Bronchial epithelial cell (primary cell): ENCODE measurements at places on chromosomes 11 and 22. TPM values are rescaled to one million over a fixed set of nuclear protein-coding genes. Genes with fewer than 3 reads are reported as not detected.

The KCNJ1 gene
- total RNA-seq = under 0.01 TPM in 1 of 2 replicates, not detected in the other

The DUSP18 gene
- total RNA-seq = 5.3 and 11.3 TPM in 2 replicates

The P2RX6 gene
- total RNA-seq = 0.13 and 0.26 TPM in 2 replicates

The HPX gene
- total RNA-seq = 0.26 and 0.51 TPM in 2 replicates

The CHRM4 gene
- not detected in 2 replicates for total RNA-seq

The BEST1 gene
- 3.7 and 5.2 TPM in 2 replicates for total RNA-seq

GRCh38 chr22:29079218-29079901 is 6.5 kb downstream of the KREMEN1 start:
- DNase-seq = no peak

- DNase-seq = peak; percentile 26
These were observed 159.3 kb upstream of the GRK3 start for GRCh38 chr22:25404928-25405816.

GRCh38 chr11:134036492-134037045 is 32.3 kb upstream of the JAM3 start:
- no peak for DNase-seq

DNA sequence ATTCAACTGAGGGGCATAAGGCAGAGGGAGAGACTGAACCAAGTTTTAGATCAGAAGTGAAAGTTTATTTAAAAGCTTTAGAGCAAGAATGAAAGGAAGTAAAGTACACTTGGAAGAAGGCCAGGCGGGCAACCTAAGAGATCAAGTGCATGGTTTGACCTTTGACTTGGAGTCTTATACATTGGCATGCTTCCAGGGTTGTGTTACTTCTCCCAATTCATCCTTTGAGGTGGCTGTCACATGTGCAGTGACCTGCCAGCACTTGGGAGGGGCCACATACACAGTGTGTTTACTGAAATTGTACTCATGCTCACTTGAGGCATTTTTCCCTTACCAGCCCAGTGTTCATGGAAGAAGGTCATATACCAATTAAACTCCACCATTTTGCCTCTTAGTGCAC is 30.4 kb downstream of the CYP2R1 start:
- DNase-seq = no peak

DNA sequence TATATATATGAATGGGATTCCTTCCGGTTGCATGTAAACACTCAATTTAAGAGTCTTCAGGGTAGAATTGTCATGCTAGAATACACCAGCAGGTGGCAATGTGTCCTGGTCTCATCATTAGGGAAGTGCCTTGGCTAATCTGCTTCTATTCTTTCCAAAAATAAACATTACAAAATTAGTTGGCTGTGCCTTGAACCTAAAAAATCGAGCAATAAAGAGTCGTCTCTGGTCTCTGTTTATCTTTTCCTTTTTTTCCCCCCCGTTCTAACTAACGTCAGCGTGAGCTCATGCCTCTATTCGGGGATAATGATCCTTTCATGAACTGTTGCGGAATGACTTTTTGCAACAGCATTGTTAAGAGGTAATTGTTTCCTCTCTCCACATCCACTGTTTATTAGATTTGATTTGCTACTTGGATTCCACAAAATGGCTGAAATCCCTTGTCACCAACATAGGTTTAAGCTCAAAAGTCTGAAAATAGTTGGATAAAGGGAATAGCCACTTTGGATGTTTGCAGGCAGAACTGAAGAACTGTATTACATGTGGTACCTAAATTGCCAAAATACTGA is 1.2 kb upstream of the ARHGEF12 start:
- DNase-seq = peak; percentile 85

- DNase-seq = no peak
These were observed 162.8 kb downstream of the ST3GAL4 start for GRCh38 chr11:126518071-126518971.

DNA sequence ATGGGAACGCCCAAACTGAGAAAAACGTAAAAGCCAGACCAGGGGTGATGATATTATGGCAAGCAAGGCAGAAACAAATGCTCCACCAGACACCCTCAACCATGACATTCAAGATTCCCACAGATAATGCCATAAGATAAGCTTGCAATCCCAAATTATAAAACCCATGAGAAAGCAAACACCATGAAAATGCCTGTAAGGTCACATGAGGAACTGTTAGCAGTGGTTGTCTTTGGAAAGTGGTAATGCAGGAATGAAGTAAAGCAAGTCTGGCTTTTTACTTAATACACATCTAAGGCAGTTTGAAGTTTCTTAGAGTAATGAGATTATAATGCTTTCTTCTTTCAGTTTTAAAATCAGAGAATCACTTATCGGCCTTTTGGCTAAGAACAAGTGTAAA is 111.0 kb downstream of the MN1 start:
- DNase-seq = no peak

DNA sequence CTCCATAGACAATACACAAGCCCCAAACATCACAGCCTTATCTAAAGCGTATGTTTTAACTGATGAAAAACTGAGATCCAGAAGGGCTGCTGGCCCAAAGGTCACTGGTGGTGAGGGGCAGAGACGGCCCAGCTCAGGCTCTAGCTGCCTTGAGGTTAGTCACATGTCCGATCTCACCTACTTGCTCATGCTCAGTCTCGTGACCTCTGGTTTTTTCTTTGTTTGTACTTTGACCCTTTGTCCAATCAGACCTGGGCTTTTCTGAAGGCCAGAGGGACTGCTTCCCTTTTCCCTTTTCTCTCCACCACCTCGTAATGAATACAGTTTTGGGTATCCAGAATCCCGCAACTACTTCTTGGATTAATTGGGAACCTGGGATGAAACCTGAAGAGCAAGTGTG is 28.6 kb downstream of the MMP20 start:
- no peak for DNase-seq

DNA sequence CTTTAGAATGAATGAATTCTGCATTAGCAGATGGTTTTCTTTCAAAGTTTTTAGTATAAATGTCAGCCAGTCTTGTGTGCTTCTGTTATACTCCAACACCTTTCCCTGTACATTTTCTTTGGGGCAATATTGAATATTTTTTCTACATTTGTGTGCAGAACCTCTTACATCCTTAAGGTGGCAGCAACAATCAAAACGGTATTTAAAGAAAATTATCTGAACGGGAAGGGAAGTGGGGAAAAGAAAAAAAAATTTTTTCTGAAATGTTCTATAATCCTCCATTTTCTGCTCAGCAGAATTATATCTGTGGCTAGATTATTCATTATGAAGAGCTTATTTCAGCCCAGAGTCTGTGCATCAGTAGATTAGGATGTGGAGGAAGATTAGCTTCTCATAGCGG is 347.3 kb upstream of the RAG2 start:
- peak; percentile 1 for DNase-seq

- peak; percentile 55 for DNase-seq
These were observed 9.8 kb downstream of the PDHX start for GRCh38 chr11:34926101-34926830.

- no peak for DNase-seq
These were observed 554 bp downstream of the LRRC32 start for GRCh38 chr11:76669901-76670484.

- no peak for DNase-seq
These were observed 98.3 kb upstream of the ZC3H12C start for GRCh38 chr11:109994907-109995306.

DNA sequence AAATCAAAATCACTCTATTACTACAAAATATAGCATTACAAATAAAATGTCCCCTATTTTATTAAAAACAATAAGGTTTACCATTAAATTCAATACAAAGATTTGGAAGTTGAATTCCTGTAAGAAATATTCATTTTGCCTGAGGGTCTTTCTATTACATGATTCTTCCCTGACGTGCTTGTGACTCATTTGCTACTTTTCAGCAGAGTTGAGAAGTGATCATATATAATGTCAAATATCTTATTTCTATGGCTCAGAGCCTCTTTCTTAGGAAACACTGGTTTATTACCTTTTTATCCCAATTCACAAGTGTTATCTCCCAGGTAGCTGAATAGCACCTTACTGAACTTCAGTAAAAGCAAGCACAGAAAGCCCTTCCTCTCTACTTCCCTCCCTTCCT is 65.2 kb upstream of the CNTN5 start:
- peak; percentile 34 for DNase-seq

DNA sequence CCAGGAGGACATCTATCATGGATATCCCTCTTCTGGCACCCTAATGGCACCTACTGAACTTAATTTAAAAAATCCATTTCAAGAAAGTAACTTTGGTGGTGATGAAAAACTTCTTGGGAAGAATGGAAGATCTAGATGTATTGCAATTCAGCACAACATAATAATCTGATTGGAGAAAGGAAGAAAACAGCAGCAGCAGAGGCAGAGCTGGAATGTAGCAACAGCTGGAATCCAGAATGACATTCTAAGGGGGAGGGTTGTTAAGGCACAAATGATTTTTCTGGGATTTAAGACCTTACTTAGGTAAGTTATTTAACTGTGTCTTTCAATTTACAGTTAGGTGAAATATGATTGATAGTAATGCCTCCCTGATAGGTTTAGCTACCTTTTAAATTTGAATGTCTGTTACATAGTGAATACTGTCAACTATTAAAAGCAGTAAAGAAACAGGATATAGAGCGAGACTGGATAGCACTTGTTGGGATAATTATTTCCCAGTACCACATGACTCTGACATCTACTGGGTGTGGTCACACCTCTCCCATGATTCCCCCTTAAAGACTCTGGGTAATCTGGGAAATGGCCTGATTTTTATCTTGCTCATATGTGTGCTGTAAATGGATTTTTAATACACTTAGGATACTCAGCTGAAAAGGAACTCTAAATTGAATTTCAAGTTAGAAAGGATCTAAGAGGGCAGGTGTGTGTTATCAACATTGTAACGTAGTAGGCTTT is 11.7 kb downstream of the CAPRIN1 start:
- DNase-seq = no peak

DNA sequence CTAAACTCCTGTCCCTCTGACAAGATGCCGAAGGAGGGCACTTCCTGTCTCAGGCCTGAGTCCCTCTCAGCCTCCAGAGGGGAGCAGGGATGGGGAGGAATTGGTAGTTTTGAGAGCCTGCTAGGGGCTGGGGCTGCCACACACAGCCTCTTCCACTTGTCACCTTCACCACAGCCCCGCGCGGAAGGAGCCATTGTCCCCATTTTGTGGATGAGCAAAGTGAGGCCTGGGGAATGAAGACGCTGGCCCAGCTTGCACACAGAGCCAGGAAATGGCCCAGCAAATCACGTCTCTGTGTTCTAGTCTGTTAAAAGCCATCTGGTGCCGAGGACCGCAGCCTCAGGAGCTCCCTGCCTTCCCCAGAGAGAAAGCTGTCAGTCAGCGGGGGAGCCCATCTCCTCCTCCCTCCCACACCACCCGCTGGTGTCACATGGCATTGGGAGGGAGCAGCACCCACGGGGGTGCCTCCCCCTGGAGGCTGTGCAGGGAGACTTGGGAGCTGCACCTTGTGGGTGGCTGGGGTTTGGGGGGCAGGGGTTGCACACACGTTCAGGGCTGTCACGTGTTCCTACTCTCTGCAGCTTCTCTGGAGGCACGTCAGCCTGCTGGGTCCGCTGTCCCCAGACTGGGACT is 34.6 kb downstream of the RASD2 start:
- no peak for DNase-seq

DNA sequence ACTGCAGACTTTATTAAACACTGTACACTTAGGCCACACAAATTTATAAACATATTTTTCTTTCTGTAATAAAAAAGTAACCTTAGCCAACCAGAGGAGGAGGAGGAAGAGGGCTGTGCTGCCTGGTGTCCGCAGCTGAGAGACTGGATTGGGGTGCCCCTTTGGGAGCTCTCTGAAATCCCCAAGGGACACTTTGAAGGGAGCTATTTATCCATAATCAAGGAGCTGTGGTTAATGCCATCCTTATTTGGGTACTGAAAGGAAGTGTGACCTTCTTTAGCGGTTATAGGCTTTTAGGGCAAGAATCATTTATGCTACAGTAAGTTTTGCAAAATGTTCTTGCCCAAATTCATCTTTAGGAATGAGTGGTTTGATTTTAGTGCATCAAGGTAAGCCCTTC is 125.8 kb downstream of the RASSF10 start:
- DNase-seq = no peak

DNA sequence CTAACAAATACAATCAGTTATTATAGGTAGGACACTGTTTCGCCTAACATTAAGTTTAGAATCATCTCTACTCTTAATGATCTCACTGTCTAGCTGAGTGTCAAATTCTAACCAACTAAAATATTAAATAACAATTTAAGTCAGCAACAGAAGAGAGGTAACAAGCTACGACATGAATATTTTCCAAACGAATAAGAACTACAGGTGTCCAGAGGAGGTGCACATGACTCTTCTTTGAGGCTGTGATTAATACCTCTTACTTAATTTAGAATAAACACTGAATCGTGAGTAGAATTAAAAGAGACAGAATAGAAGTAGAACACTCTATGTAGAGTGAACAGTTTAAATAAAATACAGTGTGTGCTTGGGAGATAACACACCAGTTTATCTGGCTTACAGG is 619.0 kb upstream of the ARHGAP42 start:
- peak; percentile 61 for DNase-seq

DNA sequence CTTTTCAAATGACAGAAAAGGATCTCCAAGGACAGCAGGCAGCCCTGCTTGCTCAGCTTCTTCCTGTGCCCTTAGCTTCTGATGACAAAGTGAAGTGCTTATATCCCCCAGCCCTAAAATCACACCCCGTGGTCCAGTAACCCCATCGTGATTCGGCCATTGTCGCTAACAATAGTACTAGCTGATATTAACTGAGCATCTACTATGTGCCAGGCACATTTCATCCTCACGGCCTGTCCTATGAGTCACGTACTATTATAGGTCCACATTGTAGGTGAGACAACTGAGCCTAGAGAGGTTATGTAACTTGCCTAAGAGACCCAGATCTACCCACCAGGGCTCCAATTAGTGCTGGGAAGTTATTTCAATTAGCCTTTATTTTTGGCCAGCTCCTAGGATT is 6.1 kb downstream of the SCN4B start:
- DNase-seq = no peak

DNA sequence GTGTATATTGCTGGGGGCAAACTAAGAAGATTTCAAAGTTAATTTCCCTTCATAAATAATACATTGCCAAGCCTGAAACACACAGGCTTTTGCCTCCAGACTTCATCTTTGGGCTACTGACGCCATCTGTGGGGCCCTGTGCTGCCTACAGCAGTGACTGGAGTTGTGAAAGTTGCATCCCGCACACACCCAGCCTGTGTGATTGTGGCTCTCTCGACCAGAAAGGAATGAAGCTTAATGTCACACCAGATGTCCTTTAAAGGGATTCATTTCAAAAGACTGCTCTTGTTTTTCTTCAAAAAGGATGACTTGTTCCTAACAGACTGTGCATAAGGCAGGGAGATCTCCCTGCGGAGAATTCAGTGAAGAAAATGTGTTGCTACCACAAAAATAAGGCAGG is 210.5 kb downstream of the FAM181B start:
- DNase-seq = no peak

- DNase-seq = no peak
These were observed 84.9 kb downstream of the CSTPP1 start for GRCh38 chr11:47021527-47021818.

- no peak for DNase-seq
These were observed 785.2 kb downstream of the KCNA4 start for GRCh38 chr11:29231586-29231985.

- DNase-seq = no peak
These were observed 904.4 kb downstream of the BRD1 start for GRCh38 chr22:48923165-48923865.
